ENCODE measurements at places on chromosomes 2 and 18.

- DNase-seq = no peak
Measured at GRCh38 chr2:7071154-7071553, 153.9 kb downstream of the RNF144A start.

DNA sequence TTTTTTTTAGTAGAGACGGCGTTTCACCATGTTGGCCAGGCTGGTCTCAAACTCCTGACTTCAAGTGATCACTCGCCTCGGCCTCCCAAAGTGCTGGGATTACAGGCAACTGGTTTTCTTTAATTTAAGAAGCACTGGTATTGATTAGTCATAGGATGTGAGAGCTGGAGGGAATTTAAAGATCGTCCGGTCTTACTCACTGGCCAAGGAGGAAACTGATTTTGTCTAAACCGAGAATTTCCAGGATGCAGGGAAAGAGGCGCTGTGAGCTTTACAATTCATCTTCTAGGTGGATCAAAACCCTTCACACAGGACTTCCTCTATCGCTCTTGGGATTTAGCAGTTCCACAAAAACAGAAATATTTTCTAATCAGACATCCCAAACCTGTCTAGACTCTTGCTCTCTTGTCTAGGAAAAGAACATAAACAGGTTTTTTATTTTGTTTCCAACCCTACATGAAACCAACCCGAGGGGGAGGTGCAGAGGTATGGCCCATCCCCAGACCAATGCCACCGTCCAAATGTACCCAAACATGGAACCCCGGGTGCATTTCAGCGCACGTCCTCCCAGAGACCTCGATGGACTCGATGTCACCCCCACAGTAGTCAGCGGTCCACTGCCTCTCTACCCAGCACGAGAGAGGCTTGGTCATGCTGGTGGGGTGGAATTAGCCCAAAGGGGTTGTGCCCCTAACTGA, 12.5 kb upstream of the TUBB6 start:
- no peak for DNase-seq

DNA sequence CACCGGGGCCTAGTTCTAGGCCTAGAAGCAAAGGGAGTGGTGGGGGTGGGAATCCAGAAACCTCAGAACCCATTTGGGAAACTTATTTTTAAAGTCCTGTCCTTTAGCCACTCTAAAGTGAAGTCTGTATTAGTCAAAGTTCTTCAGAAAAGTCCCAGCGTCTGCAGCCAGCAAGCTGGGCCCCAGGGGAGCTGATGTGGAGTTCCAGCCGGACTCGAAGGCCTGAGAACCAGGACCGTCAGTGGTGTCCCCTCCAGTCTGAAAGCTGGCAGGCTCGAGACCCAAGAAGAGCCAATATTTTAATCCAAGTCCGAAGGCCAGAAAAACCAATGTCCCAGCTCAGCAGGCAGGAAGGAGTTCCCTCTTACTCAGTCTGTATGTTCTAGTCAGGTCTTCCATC, 32.4 kb downstream of the ID2 start:
- DNase-seq = no peak

- no peak for DNase-seq
Measured at GRCh38 chr2:29611261-29611660, 310.1 kb downstream of the ALK start.

DNA sequence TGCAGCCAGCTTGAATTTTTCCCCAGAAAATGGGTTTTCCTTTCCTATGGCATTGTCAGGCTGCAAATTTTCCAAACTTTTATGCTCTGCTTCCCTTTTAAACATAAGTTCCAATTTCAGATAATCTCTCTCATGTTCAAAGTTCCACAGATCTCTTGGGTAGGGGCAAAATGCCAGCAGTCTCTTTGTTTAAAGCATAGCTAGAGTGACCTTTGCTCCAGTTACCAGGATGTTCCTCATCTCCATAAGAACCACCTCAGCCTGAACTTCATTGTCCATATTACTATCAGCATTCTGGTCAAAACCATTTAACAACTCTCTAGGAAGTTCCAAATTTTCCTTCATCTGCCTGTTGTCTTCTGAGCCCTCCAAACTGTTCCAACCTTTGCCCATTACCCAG, 68.3 kb downstream of the SGPP2 start:
- DNase-seq = no peak

Data from CD4-positive, alpha-beta T cell treated with Interleukin-17A for 1 hour (primary cell).